Sigmoid colon (tissue), 7 donors: ENCODE measurements at places on chromosomes 13 and 19. TPM values are rescaled to one million over a fixed set of nuclear protein-coding genes. Genes with fewer than 3 reads are reported as not detected.

Gene LILRB4
- total RNA-seq, result 6.4 TPM

Gene ZNF836
- 12.3 TPM for total RNA-seq

DNA sequence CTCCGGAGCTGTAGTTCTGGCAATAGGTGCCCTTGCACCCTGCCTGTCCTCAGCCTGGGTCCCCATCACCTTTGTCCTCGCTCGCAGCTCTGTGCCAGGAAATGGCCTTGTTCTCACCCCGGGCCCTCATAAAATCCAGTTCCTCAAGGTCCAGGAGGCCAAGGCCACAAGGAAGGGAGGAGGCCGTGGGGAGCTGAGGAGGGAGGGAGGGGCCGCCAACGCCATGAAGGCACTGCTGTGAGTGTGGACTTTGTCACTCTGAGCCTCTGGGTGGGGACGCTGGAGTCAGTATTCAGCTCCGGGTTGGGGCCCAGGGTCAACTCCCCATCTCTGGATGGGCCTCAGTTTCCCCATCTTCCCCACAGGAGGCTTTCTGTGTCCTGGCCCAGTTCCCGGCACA lies 9.2 kb upstream of the GNA11 start:
- DNase-seq, result no peak

Gene LILRB3
- total RNA-seq, result 19.3 TPM

- DNase-seq, result no peak
These were observed 1732.9 kb downstream of the PCDH9 start for GRCh38 chr13:65497265-65497664.

Gene IFI30
- total RNA-seq, result 9.1 TPM

Gene PTGIR
- total RNA-seq, result 3.9 TPM
